Activated CD8-positive, alpha-beta T cell treated with anti-CD3 and anti-CD28 coated beads, Interleukin-2, amount 10 ng/mL, durations not matched to agents 7 days and 5 days (primary cell): ENCODE measurements at places on chromosomes 2 and 18. TPM values are rescaled to one million over a fixed set of nuclear protein-coding genes. Genes with fewer than 3 reads are reported as not detected.

The GPR55 gene
- 12.5 TPM for total RNA-seq

The PSMA8 gene
- 1.2 TPM for total RNA-seq

GRCh38 chr2:213490087-213490486, 205.8 kb downstream of the SPAG16 start:
- DNase-seq = no peak

- no peak for DNase-seq
These were observed 215.3 kb downstream of the SEPTIN10 start for GRCh38 chr2:109398366-109399015.
